8988T (cell line): ENCODE measurements at places on chromosomes 13 and 19.
A peak's percentile ranks its signal among the peaks of the same experiment; 100 is the strongest.

DNA sequence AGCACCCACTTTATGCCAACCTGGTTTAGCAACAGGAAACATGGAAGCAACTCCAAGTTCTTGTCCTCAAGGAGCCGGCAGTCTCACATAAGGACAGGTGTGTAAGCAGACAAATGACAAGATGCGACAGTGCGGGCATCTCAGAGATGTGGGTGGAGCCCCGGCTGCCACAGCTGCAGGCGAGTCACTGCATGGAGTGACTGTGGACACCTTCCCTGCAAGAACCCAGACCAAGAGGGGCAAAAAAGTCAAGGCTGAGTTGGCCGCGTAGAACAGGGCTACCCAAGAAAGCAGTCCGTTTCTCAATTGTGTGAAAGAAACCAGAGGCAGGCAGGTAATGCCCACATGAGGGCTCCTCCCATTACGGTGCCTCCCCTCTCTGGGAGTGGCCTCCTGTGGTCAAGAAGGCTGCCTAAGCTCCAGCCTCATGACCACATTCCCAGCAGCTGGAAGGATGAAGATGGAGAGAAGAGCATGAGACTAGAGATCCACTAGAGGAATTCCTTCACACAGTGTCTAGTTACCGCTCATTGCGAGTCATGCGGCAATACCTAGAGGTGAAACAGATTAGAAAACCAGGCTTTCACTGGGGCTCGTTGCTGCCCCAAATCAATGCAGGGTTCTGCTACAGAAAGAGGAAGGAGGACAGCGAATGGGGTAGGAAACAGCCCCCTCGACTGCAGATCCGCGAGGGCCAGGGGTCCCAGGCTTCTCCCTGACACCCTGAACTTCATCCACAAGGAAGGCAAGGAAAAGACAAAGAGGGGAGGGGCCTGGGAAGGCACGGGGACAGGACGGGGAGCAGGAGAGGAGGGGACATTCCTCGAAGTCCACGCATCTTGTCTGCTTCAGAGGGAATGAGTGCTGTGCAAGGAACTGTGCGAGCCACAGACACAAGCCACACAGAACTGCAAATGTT is 80.2 kb downstream of the SPACA7 start:
- DNase-seq = no peak

GRCh38 chr13:113729187-113730019 is 29.6 kb upstream of the TMEM255B start:
- no peak for DNase-seq

DNA sequence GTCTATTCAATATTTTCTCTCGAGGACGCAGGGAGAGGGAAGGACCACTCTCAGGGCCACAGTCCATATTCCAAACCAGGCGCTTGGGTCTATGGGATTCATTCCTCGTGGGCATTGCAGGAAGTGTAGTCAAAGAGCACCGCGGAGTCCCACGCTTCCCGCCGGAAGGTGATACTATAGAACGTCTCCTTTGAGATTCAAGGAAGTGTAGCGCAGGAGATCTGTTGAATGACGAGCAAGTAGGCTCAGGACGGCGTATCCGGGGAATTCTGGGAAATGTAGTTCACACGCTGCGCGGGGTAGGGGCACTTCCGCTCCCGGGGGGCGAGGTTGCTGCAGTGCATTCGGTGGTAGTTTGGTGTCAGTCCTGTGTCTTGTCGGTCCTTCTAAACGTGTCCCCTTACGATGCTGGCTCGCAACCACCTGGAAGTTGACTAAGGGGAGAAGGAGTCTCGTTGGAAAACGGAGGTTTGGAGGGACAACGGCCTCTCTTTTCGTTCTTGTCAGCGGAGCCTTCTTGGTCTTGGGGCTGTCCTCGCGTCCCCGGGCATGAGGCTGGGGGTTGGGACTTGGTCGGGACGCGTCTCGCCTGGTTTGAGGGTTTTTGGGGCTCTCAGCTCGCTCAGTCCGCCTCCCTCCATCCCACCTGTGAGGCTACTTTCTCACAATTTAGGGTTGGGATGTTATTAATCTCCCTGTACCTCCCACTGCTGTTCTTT is at the start of gene ZNF284:
Gene ZNF284 (plus strand): TSS at position 336 of the 719 bp plus-strand sequence. CDS start 4,231 bp downstream, outside the sequence.
- peak; percentile 40 for DNase-seq

- DNase-seq = no peak
Measured at GRCh38 chr13:82698941-82699340, 1183.3 kb downstream of the SLITRK1 start.

DNA sequence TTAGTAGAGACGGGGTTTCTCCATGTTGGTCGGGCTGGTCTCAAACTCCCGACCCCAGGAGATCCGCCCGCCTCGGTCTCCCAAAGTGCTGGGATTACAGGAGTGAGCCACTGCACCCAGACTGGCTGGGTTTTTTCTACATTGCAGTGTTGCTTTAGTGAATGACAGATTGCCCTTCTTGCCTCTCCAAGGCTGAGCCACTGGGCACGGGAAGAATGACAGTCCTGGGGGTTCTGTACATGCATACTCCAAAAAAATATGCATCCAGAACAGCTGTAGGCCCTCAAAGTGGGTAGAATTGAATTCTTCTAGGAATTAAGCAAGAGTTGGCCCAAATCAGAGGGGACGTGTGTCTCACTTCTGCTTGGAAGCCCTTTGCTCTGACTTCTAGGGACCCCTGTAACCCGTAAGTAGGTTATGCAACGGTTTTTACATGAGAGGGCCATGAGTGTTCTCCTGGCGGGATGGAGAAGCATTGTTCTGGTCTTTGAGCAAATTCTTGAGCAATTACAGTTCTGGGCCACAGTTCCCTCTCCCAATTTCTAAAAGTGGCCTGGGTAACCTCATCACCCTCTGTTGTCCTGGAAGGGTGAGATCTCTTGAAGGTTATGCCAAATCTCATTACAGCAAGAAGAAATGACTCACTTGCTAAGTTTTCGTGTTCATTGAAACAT is 3.6 kb downstream of the ACTN4 start:
- DNase-seq = peak; percentile 74

DNA sequence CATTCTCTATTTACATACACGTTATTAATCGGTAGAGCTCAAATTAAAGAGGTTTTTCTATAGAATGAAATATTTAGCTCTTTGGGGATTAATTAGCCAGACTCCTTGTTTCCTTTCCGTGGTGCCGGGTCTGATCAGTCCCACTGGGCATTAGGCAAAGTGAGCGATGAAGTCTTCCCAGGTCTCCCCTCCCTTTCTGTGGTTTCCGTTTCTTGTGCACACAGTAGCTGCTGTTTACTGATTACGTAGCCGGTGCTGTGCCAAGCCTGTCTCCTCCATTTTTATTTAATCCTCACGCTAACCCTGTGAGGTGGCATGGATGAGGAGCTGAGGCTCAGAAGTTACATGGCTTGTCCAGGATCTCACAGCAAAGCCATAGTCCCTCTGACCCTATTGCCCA is 9.0 kb downstream of the SLC25A15 start:
- DNase-seq = no peak

DNA sequence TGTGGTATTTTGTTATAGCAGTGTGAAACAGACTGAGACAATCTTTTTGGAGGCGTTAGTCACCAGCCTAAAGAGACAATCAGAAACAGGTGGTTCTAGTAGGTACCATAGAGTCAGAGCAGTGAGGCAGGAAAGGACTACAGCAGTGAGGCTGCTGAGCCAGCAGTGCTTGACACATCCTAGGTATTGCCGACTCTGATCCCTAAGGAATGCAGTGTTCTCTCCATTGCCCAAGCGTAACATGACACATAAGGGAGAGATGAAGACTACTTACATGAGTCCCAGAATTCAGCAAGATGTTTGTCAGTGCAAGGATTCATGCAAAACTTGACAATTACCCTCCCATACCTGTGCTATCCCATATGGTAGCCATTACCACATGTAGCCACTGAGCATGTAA is 62.4 kb upstream of the XPO4 start:
- no peak for DNase-seq

GRCh38 chr13:101785858-101786257 is 333.4 kb downstream of the ITGBL1 start:
- peak; percentile 13 for DNase-seq

DNA sequence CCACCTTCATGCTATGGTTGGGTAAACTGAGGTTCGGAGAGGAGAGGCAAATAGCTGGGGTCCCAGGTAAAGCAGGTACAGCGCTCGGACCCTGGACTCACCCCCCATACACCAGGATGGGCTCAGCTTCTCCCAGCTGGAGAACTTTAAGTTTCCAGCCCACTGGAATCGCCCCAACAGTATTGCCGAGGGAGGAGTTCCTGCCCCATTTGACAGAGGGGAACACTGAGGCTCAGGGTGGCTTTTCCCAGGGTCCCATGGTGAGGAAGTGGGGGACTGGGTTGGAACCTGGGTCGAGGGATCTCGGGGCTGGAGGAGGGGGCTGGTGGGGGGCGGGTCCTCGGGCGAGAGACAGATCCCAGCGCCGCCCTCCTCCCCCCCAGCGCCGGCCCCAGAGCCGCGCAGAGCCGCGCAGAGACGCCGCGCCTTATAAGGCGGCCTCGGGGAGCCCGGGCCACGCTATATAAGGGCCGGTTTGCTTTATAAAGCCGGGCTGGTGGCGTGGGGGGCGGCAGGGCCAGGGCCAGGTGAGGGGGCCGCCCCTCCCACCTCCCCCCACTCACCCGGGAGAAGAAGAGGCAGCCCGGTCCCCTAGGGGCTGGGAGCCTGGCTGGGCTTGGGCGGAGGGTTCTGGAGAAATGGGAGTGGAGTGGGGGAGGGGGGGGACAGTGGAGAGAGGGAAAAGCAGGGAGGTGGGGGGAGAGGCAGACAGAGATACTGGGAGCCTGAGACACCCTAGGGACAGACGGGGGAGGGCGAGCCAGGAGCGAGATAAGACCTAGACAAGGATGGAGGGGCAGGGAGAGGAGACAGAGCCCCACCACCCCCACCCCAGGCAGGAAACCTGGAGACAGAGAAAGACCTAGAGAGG is 1.1 kb downstream of the CNN1 start:
- no peak for DNase-seq

- DNase-seq = no peak
Measured at GRCh38 chr13:46097015-46097414, 7.8 kb downstream of the CPB2 start.

DNA sequence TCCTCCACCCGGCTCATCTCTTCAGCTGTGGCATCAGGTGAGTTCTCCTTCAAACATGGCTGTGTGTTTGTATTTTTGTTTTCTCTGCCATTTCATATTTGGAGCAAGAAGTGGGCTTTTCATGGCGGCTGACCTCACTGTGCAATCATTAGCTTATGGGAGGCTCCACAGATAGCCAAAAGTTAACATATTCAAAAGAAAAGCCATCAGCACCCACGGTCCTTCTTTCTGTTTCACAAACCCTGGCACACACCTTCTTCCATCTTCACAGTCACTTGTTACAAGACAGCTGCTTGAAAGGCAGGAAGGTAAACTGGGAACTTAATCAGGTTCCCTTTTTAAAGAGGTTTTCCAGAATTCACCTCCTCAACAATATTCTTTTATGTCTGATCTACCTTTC is 69.3 kb upstream of the ATP12A start:
- no peak for DNase-seq

DNA sequence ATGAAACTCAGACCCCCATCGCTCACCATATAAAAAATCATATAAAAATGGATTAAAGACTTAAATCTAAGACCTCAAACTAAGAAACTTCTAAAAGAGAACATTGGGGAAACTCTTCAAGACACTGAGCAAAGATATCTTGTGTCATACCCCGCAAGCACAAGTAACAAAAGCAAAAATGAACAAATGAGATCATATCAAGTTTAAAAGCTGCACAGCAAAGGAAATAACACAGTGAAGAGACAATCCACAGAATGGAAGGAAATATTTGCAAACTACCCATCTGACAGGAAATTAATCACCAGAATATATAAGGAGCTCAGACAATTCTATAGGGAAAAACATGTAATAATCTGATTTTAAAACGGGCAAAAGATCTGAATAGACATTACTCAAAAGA is 808.3 kb downstream of the LIG4 start:
- DNase-seq = no peak

- no peak for DNase-seq
Measured at GRCh38 chr13:64639206-64639605, 2590.9 kb downstream of the PCDH9 start.

- no peak for DNase-seq
Measured at GRCh38 chr13:23753458-23753857, 135.7 kb downstream of the MIPEP start.

GRCh38 chr19:10259162-10259905 is 7.3 kb downstream of the MRPL4 start:
- no peak for DNase-seq

DNA sequence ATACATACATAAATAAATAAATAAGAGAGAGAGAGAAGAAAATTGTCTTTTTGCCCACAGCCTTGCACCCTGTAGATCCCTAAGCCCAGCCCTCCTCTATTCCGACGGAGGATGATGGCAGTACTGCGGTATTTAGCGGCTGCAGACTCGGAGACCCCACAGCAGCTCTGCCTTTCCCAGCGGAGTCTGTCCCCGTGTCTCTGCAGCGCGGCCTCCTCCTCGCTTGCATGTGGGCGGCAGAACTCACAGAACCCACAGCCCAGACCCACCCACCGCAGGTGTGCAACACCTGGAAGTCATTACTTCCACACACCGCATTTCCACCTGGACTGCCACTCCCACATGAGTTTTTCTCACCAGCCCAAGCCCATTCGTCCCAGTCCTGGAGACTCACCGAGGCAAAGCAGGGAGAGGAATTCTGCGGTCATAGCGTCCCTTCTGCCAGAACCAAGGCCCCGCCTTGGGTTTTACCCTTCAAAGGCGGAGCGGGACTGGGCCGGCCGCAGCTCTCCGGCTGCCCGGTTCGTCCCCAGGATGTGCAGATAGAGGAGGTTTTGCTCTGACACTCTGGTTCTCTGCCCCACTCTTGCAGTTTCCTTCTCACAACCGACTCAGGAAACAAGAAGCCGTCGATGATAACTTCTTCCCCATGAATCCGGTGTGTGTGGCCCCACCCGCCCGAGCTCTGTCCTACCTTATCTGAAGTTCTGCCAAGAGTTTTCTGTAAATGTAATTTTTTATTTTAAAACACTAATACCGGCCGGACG is at the start of gene VSTM1:
Gene VSTM1 (minus strand): TSS at position 548 of the 767 bp plus-strand sequence. CDS start 120 bp downstream, at position 428.
- DNase-seq = no peak
